ENCODE measurements at places on chromosomes 1 and 21. TPM values are rescaled to one million over a fixed set of nuclear protein-coding genes. Genes with fewer than 3 reads are reported as not detected.

The TLR5 gene
- total RNA-seq, result 0.17 TPM

The RSPO1 gene
- not detected for total RNA-seq

The CELA3A gene
- not detected for total RNA-seq

The SLAMF7 gene
- total RNA-seq, result not detected

The IL20 gene
- total RNA-seq, result not detected

The RNU1-4 gene
- under 0.01 TPM for total RNA-seq

The EFNA4 gene
- total RNA-seq, result 12.5 TPM

The CELA2B gene
- not detected for total RNA-seq

The SIK1 gene
- 0.69 TPM for total RNA-seq

The S100A7 gene
- total RNA-seq, result not detected

The LEMD1 gene
- total RNA-seq, result 0.70 TPM

The CHD1L gene
- total RNA-seq, result 50.2 TPM

The PHACTR4 gene
- 9.0 TPM for total RNA-seq

The MX2 gene
- total RNA-seq, result 0.17 TPM

The ATP6V1G3 gene
- total RNA-seq, result not detected

The SIKE1 gene
- 65.8 TPM for total RNA-seq

The FMOD gene
- total RNA-seq, result not detected

The LDLRAD1 gene
- not detected for total RNA-seq

The KIAA0040 gene
- total RNA-seq, result 8.7 TPM

The RGS18 gene
- not detected for total RNA-seq

The DMRTA2 gene
- total RNA-seq, result not detected

DNA sequence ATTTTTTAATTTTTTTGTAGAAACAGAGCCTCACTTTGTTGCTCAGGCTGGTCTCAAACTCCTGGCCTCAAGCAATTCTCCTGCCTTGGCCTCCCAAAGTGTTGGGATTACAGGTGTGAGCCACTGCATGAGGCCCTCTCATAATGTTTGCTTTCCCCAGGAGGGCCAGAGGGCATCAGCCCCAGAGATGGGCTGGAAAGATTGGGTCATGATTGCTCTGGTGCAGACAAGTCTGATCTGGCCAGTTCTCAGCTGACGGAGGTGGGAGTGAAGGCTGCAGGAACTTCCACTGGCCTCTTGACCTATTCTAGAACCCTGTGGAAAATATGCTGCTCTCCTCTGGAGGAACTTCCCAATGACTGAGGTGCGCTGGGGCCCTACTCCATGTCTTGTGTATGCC lies 43.4 kb upstream of the RD3 start:
- DNase-seq, result no peak

GRCh38 chr1:87305151-87305550 lies 23.5 kb upstream of the LMO4 start:
- no peak for DNase-seq

DNA sequence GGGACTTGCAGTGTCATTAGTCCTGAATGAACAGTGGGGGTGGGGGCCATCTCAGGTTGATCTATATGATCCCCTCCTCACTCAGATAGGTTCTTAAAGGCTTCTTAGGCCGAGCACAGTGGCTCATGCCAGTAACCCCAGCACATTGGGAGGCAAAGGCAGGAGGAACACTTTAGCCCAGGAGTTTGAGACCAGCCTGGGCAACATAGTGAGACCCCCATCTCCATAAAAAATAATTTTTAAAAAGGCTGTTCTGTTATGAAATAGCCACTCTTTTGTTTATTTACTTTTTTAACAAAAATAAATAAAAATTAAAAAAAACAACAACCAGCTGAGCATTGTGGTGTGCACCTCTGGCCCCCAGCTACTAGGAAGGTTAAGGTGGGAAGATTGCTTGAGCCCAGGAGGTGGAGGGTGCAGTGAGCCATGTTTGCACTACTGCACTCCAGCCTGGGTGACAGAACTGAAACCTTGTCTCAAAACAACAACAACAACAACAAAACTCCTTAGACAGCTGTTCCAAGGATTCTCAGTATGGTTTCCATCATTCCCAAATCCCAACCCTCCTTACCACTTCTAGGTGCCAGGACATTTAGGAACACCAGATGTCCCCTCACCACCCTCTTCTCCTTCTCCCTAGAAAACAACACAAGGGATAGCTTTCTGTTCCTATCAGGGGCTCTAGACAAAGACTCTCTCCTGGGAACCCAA lies 2.0 kb upstream of the TRAPPC3 start:
- no peak for DNase-seq

GRCh38 chr1:154454386-154455120 lies 47.5 kb upstream of the TDRD10 start:
- DNase-seq, result no peak

GRCh38 chr1:242008826-242009495 lies 10.1 kb upstream of the MAP1LC3C start:
- peak; percentile 21 for DNase-seq

GRCh38 chr1:52216907-52217458 lies 75.1 kb downstream of the ZFYVE9 start:
- peak; percentile 12 for DNase-seq

DNA sequence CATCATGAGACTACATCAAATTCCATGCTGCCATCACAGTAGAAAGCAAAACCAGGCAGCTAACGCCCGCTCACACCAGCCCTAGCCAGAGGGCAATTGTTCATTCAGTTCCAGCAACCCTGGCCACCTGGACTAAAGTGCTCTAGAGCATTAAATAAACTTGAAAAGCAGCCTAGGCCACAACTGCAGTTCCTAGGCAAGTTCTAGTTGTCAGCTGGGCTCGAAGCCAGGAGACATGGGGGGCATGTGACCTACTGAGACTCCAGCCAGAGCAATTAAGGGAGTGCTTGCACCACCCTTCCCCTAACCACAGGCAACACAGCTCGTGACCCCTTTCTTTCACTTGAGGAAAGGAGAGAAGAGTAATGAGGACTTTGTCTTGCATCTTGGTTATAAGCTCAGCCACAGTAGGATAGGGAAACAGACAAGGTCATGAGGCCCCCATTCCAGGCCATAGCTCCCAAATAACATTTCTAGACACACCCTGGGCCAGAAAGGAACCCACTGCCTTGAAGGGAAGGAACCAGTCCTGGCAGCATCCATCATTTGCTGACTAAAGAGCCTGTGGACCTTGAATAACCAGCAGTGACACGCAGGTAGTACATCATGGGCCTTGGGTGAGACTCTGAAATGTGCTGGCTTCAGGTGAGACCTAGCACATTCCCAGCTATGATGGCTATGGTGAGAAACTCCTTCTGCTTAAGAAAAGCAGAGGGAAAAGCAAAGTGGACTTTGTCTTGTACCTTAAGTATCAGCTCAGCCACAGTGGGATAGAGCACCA lies 77.0 kb downstream of the ZZZ3 start:
- DNase-seq, result peak; percentile 95

DNA sequence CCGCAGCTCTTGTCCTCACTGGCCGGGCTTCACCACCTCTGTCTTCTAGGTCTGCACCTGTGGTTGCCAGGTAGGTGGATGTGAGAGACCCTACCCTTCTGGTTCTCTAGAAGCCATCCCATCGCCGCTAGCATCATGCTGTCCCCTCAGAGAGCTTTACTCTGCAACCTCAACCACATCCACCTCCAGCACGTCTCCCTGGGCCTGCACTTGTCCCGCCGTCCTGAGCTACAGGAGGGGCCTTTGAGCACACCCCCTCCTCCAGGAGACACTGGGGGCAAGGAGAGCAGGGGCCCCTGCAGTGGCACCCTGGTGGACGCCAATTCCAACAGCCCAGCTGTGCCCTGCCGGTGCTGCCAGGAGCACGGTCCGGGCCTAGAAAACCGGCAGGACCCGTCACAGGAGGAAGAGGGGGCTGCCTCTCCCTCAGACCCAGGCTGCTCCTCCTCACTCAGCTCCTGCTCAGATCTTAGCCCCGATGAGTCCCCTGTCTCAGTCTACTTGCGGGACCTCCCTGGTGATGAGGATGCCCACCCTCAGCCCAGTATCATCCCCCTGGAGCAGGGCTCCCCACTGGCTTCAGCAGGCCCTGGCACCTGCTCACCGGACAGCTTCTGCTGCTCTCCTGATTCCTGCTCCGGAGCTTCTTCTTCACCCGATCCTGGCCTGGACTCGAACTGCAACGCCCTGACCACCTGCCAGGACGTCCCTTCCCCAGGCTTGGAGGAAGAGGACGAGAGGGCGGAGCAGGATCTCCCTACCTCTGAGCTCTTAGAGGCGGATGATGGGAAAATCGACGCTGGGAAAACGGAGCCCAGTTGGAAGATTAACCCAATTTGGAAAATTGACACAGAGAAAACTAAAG lies 1.2 kb downstream of the RUSC1 start:
- DNase-seq, result no peak

GRCh38 chr1:55244476-55245099 lies 29.4 kb upstream of the USP24 start:
- peak; percentile 70 for DNase-seq

DNA sequence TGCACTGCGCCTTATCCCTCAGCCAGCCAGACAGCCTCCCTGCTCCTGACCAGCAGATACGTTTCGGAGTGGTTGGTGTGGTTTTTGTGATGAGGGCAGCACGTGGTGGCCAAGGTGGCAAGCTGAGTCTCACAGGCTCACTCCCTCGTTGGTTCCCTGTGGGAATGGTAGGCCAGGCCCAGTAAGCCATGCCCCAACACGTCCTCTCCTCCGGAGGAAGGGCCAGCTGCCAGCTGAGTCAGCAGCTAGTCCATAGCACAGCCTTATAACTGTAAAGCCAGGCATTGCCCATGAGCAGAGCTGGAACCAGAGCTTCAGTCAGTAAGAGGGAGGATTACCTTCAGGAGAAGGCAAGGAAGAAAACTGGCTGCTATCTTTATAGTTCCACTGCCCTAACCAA lies 29.5 kb downstream of the SZRD1 start:
- DNase-seq, result peak; percentile 43

- DNase-seq, result no peak
These were observed 20.4 kb upstream of the SLC2A1 start for GRCh38 chr1:42979036-42979430.

DNA sequence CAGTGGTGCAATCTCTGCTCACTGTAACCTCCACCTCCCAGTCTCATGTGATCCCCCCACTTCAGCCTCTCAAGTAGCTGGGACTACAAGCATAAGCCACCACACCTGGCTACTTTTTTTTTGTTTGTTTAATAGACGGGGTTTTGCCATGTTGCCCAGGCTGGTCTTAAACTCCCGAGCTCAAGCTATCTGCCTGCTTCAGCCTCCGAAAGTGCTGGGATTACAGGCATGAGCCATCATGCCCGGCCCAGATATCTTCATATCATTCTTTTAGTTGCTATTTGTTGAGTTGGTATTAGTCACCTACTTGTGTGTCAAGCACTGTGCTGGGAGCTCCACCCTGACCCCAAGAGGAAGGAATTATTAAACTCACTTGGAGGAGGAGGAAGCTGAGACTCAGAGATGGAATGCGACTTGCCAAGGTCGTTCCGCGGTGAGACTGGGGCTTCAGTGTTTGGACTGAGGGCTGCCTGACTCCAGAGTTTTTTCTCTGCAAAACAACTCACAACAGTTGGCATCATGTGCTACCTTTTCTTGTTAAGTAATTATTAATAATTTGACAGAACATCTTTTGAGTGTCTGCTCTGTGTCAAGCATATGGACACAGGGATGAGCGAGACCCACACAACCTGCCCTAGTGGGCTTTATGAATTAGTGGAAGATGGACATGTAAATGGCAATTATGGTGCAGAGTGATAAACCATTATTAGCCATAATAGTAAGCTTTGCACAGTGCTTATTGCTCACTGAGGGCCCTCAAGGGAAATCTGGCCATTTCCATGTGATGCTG lies 132.0 kb downstream of the FOXD2 start:
- peak; percentile 91 for DNase-seq

GRCh38 chr1:203052601-203053000 lies 26.3 kb downstream of the PPFIA4 start:
- no peak for DNase-seq

GRCh38 chr1:8018492-8019228 lies 7.4 kb downstream of the ERRFI1 start:
- peak; percentile 62 for DNase-seq

GRCh38 chr21:34570313-34570712 lies 44.6 kb downstream of the RCAN1 start:
- no peak for DNase-seq

GRCh38 chr1:89620664-89621063 lies 12.3 kb upstream of the LRRC8C start:
- DNase-seq, result no peak

GRCh38 chr1:54849219-54850068 lies 37.6 kb downstream of the DHCR24 start:
- DNase-seq, result no peak

GRCh38 chr1:245378311-245378722 lies 223.5 kb downstream of the KIF26B start:
- DNase-seq, result no peak

DNA sequence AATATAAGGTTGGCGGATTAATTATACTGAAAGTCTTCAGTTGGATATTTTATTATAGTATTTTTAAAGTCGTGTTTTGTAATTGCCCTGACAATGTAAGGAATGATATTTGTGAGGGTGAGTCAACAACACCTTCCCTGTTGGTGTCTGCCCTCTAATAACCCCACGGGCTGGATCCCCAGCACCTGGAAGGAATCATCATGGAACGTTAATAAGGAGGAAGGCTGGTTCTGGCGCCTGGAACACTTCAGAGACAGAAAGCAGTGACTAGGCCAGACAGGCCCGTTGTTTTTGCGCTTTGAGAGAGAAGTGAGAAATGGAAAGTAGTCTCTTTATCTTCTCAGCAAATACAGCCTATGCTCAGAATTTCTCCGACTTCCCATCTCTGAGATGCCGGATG lies 31.6 kb downstream of the TEX35 start:
- no peak for DNase-seq

DNA sequence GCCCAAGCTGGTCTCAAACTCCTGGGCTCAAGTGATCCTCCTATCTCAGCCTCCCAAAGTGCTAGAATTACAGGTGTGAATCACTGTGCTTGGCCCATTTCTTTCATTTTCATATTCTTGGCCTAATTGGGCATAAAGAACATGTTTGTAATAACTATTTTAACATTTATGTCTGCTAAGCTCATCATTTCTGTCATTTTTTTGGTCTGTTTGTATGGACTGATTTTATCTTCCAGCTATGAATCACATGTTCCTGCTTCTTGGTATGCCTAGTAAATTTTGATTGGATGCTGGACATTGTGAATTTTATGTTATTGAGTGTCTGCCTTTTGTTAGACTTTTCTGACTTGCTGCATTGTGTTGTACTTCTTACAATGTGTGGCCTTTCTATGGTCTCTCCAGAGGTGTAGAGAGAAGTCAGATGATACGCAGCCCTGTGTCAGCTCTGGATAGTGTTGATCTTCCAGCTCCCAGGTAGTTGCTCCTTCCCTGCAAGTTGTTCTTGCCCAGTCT lies 39.0 kb upstream of the PPM1J start:
- no peak for DNase-seq

- no peak for DNase-seq
These were observed 25.7 kb downstream of the HSPG2 start for GRCh38 chr1:21911205-21912001.

All from renal cortical epithelial cell (primary cell).